ENCODE measurements at places on chromosomes 12 and 14.

- no peak for DNase-seq
These were observed 6.1 kb downstream of the HOXC5 start for GRCh38 chr12:54038871-54039414.

GRCh38 chr14:104315169-104315568, 176.8 kb downstream of the KIF26A start:
- no peak for DNase-seq

GRCh38 chr12:92223481-92223880, 77.8 kb upstream of the BTG1 start:
- no peak for DNase-seq

GRCh38 chr12:89041078-89041477, 311.2 kb downstream of the DUSP6 start:
- no peak for DNase-seq

DNA sequence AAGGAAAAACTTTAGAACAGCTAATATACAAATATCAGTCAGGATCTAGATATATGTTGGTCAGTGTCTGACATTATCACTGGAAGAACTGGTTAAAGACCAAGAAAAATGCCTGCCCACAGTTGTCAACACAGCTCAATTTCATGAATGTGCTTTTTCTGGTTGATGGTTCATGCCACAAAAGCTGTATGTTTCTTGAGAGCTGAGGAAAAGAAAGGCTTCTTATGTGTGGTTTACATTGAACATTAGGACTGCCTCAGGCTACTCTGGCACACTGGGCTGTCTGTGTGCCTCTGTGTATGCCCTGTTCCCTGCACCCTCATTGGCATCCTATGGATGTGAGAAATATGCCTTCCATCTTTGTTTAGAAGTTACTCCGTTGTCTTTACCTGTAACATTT, 218.8 kb upstream of the RGS6 start:
- no peak for DNase-seq

DNA sequence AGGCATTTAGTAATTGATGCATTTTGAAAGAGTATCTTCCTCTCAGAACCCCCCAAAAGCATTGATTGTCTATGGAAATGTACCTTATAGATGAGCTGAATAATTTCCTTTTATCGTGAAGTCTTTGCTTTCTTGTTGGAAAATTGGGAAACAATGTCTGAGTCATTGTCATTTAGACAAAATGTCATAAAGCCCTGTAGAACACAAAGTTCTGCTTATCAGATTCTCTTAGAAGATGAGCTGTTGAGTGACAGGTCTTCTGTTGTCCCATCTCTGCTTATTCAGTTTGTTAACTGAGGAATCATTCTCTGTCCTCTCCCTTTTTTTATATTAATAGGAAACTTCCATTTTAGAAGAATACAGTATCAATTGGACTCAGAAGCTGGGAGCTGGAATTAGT, 22.9 kb downstream of the MAPKAPK5 start:
- no peak for DNase-seq

DNA sequence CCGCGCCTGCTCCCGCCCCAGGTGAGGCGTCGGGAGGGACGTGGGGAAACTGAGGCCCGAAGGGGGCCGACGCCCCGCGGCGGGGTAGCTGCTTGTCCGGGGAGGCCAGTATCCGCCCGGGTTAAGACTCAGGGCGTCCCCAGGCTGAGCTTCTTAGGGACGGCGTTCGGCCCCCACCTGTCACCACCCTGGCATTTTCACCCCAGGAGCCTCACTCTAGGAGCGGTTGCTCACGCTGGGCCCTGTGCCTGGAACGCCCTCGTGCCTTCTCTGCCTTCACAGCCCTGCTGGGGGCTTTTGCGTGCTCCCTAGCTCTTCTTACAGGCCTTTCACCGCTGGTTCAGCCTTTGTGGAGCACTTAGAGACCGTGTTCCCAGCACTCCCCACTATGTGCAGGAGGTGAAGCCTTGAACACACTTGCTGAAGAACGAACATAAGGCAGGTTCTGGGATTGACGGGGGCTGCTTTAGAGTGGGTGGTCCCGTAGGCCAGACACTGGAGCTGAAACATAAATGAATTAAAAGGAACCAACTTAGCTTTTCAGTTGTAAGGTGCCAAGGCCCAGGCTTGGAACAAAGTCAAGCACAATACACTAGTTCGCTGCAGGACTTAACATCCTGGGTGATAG, 601 bp downstream of the ZNF839 start:
- DNase-seq, result peak; percentile 41

DNA sequence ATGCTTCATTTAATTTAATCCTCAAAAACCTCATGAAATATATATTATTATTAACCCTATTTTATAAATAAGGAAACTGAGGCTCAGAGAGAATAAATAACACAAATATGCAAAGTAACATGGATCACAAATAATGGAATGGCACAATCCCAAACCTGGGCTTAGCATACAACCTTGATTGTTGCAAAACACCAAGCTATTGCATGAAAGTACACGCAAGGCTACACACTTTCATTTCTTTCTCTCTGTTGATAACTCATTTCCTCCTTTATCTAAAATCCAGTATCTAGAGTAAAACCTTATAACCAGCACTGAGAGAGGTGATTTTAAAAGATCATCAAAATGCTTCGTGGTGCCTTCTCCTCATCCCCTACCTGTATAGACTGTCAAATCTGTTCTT, 2.8 kb upstream of the DAAM1 start:
- no peak for DNase-seq

- no peak for DNase-seq
These were observed 231.5 kb downstream of the NUBPL start for GRCh38 chr14:31792726-31793125.

- DNase-seq, result no peak
These were observed 21.7 kb downstream of the CAPRIN2 start for GRCh38 chr12:30732954-30733637.

- no peak for DNase-seq
These were observed 46.0 kb upstream of the CHST11 start for GRCh38 chr12:104410786-104411185.

DNA sequence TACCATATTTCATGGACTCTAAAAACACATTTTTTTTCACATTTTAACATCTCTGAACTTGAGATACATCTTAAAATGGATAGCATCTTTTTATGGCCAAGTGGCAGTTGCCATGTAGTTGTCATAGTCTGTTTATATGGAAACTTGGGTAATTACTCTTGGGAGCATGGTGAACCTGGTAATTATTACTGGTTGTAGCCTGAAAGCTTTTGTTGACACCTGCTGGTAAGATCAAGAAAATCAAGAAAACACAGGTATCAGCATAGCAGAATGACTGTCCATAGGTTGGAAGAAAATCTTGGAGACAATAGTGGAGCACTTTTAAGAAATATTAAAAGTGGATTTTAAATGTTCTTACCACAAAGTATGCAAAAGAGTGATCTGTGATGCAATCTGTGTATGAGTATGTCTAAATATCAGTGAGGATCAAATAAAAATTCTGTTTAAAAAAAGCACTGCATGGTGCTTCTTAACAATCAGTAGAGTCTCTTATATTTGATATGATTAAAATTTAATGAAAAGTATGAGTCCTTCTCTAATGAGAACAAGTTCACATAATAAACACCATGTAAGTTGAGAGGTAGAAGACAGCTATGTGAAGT, 44.2 kb downstream of the TTC8 start:
- DNase-seq, result no peak

- DNase-seq, result no peak
These were observed 27.5 kb upstream of the DCN start for GRCh38 chr12:91210144-91210543.

GRCh38 chr12:109743076-109743910, 29.7 kb downstream of the FAM222A start:
- no peak for DNase-seq

GRCh38 chr12:54602661-54603060, 14.2 kb upstream of the PPP1R1A start:
- DNase-seq, result no peak
